ENCODE measurements at places on chromosomes 5 and 9. TPM values are rescaled to one million over a fixed set of nuclear protein-coding genes. Genes with fewer than 3 reads are reported as not detected.

- no peak for DNase-seq
Measured at GRCh38 chr9:76203373-76203772, 190.9 kb downstream of the RFK start.

DNA sequence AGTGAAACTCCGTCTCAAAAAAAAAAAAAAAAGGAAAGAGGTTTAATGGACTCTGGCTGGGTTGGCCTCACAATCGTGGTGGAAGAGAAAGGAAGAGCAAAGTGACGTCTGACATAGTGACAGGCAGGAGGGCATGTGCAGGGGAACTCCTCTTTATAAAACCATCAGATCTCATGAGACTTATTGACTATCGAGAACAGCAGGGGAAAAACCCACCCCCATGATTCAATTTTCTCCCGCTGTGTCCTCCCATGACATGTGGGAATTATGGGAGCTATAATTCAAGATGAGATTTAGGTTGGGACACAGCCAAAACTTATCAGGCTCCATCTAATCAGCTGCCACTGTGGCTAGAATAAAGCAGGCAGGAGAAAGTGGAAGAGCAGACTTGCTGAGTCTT is 610.4 kb upstream of the NUDT12 start:
- no peak for DNase-seq

DNA sequence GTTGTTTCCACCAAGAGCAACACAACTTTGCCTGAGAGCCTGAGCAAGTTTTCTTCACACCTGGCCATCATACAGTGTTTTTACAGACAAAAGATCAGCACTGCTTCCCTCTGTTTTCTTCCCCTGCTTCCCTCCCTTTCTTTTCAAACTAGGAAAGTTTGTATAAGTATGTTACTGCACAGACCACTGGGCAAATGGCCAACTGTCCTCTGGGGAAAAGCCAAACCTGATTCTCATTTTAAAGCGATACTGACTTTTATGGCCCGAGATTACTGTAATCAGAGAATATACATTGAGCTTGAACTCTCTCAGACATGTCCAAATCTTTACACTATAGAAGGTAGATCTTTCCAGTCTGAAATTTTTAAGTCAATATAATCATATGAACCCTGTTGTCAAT is 415.0 kb downstream of the NFIB start:
- no peak for DNase-seq

GRCh38 chr5:115817386-115817785 is 927 bp upstream of the CDO1 start:
- no peak for DNase-seq

The FAM163B gene
- under 0.01 TPM for total RNA-seq

The JADE2 gene
- 74.1 TPM for total RNA-seq

Data from hematopoietic multipotent progenitor cell (in vitro differentiated cells).